Left kidney (tissue), 8 donors: ENCODE measurements at places on chromosomes 4 and X. TPM values are rescaled to one million over a fixed set of nuclear protein-coding genes. Genes with fewer than 3 reads are reported as not detected.

- DNase-seq: no peak
Measured at GRCh38 chrX:154371789-154372300, 2.6 kb downstream of the FLNA start.

DNA sequence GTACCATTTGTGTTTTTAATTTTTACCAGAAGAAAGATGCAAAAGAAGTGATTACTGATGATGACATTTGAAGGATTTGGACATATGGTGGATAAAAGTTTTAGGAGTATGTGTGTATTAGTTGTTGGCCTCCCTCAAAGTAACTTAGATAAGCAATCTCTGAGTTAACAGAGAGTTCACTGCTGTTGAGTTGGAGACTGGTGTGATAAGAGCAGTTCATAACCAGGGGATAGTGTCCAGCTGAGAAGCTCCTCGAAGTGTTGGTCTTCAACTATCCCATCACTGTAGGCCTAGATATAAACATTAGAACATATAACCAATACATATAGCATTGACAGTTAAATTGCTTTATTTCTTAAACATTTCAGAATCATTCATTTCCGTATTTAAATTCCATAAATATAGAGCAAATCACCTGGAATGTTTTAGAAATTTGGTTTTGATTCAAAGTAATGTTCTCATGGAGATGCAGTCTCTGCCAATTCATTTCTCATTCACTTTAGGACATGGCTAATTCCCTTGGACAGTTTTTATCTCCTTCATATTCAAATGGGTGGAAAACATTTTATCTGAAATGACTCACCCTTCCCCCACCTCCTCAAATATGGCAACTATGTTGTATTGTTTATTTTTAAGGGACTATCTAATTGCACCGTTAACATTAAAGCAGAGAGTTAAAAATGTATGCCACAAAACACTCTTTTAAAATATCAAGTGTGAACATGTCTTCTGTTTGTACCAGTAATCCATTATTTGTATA, 136.8 kb upstream of the SLC4A4 start:
- no peak for DNase-seq

- DNase-seq: no peak
Measured at GRCh38 chrX:100719139-100719538, 12.8 kb downstream of the SYTL4 start.

DNA sequence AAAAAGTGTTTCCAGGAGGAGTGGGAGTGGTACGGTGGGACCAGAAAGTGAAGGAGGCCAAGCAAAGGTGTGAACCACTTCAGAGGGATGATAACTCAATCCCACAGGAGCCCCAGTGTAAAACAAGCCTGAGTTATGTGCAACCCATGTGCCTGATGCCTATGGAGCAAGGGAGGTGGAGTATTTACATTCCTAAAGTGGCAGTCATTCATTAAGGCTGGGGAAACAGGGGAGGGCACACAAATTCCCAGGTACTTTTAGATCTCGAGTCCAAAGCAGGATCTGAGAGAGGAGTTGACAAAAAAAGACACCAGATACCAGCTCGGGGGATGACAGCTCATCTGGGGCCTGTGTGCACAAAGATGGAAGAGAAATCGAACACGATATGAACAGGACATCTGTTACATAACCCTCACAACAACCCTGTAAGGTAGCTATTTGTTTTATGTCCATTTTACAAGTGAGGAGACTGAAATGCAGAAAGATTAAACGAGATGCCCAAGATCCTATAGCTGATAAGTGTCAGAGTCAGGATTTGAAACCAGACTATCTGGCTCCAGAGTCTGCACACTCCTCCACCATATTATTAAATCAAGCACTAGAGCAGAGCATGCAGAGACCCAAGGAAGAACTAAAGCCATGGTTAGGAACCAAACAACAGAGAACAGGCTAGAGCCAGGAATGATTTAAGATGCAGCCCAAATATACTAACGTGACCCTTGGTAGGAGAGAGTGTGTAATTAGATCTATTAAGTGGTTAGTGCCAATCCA, 91.9 kb upstream of the MAPK10 start:
- peak; percentile 20 for DNase-seq

- no peak for DNase-seq
Measured at GRCh38 chrX:94216738-94217137, 542.7 kb downstream of the FAM133A start.

GRCh38 chrX:38214551-38215531, 5.8 kb downstream of the SRPX start:
- no peak for DNase-seq

DNA sequence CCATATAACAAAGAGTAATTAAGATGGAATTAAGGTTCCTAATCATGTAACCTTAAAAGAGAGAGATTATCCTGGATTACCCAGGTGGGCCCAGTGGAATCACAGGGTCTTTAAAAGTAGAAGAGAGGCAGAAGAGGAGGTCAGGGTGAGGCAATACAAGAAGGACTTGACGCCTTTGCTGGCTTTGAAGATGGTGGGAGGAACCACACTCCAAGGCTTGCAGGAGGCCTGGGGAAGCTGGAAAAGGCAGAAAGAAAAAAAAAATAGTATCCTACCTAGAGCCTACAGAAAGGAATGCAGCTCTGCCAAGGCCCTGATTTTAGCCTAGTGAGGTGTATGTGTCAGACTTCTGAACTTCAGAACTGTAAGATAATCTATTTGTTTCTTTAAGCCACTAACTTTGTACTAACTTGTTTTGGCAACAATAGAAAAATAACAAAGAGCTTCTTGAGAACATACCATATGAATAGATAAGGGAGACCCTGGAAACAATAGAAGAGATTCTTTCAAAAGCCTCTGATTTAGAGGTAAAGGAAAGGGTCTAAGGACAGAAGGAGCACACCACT, 229.9 kb upstream of the TTC29 start:
- DNase-seq: no peak

GRCh38 chrX:103828529-103828928, 3.5 kb downstream of the RAB9B start:
- no peak for DNase-seq

DNA sequence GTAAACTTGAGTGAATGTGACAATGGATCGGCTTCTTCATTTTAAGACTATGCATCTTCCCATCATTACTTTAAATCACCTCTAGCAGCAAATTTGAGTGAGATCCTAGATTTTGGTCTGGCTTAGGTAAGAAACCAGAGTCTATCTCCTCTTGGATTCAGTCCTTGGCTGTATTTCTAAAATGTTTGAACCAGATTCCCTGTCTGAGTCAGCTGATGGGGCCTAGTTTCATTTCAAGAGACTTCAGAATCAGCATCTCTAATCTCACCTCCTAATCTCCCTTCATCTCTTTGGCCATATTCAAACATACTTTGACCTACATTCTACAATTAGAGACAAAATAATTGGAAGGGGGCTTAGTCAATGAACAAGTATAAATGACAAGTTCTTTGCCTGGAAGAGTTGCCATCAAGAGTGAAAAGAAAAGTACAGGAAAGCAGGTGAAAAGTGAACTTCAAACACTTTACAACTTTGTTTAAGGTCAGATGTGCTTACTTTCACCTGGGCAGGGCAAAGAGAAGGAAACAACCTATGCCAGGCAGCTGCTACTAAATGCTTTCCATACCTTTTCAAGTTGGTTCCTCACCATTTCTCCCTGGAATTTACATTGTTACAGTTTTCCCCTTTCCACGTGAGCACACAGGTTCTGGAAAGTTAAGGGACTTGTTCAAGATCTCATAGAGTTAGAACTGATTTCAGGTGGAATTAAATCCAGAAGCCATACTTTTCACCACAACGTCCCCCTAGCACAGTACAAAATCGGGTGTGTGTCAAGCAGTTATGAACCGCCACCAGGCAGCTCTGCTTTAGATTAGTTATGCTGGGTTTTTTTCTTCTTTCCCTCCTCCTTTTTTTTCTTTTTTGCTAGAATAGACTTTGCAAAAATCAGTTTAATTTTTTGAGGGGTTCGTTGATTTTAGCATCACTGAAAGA, 30.7 kb upstream of the PITX2 start:
- no peak for DNase-seq

DNA sequence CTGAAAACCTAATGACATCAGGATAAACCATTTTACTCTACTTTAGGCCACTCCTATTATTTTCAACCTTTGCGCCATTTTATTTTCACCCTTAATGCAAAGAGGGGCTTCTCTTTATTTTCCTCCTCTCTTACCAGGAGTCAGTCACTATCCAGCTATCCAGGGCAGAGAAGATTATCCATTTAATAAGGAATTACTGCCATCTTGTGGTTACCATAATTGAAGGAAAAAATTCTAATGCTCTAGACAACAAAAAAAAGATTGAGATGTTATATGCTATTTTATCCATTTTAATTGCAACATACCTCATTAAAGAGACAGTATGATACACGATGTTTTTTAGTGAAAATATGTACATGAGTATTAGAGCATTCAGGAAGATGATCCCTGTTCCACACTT, 514.5 kb upstream of the FAM241A start:
- DNase-seq: peak; percentile 34

GRCh38 chr4:173242466-173243250, 74.0 kb downstream of the GALNT7 start:
- DNase-seq: no peak

DNA sequence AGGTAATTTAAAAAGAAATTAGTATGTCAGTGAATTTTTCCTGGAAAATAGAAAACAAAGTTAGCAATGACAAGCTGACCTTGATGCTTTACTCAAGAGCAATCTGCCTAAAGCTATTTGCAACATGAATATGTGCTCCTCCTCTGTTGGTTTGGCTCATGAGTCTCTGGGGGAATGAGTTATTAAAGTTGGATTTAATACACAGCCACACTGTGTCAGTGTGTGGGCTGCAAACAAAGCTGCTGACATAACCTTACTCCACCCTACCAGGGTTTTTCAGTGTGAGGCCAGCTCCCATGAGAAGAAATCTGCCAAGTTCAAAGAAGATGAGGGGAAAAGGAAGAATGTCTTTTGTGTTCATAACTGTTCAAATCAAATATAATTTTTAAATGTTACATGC, 280.5 kb downstream of the TLL1 start:
- DNase-seq: no peak

- DNase-seq: no peak
Measured at GRCh38 chr4:132530861-132531260, 618.2 kb upstream of the PCDH10 start.

DNA sequence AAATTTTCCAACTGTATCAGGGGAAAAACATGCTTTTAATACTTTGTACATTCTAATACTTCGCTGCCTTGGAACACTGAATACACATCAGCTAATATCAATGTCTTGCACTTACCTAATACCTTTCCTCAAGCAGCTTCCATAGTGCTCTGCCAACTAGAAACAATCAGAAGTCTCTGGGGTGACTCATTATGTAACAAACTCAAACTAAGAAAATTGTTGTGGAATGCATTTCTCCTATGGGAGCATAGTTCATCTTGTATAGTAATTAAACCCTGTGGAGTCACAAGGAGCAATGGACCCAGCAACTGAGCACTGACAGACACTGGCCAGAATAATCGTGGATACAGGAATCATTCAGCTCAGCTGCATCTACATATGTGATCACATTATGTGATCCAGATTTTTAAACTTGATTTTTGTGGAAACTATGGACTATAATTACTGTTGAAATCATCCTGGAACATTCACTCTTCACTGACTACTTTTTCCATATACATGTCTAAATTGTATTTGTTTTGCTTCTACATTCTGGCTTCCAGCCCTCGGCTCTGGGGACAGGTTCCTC, 496.9 kb downstream of the TMA16 start:
- no peak for DNase-seq

GRCh38 chr4:144174401-144175067, 34.0 kb upstream of the GYPA start:
- DNase-seq: peak; percentile 69

DNA sequence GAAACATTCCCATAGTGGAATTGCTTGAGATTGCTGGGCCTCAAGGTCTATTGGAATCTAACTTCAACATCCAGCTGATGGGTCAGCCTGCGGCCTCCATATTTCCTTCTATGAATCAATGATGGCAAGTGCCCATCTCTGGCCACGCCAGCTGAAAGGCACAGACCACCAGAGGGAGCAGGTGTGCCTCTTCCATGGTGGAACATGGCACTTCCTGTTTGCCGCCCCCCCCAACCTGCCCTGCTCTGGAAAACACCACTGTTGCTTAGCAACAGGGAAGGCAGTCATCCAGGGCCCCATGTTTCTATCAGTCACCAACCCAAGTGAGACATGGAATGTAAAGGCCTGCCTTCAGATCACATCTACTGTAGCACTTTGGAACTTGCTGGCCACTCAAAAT, 11.6 kb downstream of the PAGE4 start:
- DNase-seq: peak; percentile 73

DNA sequence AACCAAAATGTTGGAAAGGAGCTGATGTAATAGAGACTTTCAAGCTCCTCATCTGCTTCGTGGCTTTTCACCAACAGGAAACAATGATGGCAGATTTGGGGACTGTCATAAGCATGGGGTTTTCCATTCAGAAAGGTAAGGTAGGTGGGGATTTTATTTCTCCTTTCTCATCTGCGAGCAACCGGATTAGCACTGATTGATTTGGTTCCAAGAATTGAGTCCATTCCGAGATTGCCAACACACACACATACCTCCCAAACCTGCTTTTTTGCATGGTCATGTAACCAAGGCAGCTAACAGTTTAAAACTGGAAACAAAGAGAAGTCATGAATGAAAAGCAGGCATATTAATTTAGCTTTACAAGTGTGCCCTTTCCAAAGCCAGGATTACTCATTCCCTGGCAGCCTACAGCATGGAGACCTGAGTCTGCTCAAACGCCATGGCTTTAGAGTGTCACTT, 63.0 kb upstream of the LNX1 start:
- DNase-seq: no peak

- DNase-seq: no peak
Measured at GRCh38 chr4:42473071-42473684, 75.9 kb downstream of the SHISA3 start.

- DNase-seq: no peak
Measured at GRCh38 chrX:124239324-124239723, 93.1 kb upstream of the TEX13D start.

DNA sequence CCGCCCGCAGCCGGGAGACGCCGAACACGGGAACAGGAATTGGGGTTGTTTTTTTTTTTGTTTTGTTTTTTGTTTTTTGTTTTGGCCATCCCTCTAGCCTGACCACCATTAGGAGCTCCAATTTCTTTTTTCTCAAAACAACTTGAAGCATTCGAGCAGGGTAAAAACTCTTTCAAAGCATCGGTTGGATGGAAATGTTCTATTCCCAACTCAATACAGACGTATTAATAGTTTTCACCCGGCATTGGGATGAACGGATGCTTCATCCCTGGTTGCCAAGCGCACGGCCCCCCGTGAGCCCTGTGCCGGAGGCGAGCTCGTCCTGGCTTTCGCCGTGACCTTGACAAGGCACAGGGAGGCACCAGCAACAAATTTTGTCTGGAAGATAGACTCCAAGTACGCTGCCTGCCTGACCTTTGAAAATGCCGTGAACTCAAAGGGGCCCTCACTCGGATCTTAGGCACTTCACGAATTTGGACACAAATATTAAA, 352 bp upstream of the MAP3K15 start:
- no peak for DNase-seq

- DNase-seq: no peak
Measured at GRCh38 chr4:88447371-88448095, 9.4 kb upstream of the HERC5 start.

- no peak for DNase-seq
Measured at GRCh38 chr4:173932701-173933100, 350.8 kb downstream of the FBXO8 start.

Gene GAGE12J
- polyA plus RNA-seq: not detected

Gene ZCCHC13
- not detected for polyA plus RNA-seq

Gene HSD17B13
- polyA plus RNA-seq: 0.71 TPM

Gene PLAC8
- polyA plus RNA-seq: 2.9 TPM

Gene SPATA4
- polyA plus RNA-seq: 1.4 TPM

Gene CTAG1A
- polyA plus RNA-seq: not detected

Gene IL2
- polyA plus RNA-seq: not detected

Gene GAGE12F
- not detected for polyA plus RNA-seq

Gene VCX
- not detected for polyA plus RNA-seq

Gene TCEAL6
- 0.25 TPM for polyA plus RNA-seq

Gene CXCL11
- polyA plus RNA-seq: not detected

Gene AKAP14
- polyA plus RNA-seq: 0.55 TPM
